ENCODE measurements at places on chromosomes 1 and 21.

DNA sequence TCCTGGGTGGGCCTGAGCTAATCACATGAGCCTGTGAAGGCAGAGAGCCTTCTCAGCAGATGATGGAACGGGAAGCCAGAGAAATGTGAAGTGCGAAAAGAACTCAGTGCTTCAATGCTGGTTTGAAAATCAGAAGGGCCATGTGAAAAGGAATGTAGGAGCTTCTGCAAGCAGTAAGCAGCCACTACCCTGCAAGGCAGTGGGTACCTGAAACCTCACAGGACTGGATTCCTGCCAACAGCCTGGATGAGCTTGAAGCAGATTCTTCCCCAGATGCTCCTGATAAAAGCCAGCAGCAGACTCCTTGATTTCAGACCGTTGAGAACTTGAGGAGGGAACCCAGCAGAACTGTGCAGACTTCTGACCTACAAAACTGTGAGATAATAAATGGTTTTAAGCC, 158.6 kb downstream of the SYT2 start:
- DNase-seq, result no peak

GRCh38 chr1:171420810-171421209, 64.5 kb upstream of the PRRC2C start:
- no peak for DNase-seq

DNA sequence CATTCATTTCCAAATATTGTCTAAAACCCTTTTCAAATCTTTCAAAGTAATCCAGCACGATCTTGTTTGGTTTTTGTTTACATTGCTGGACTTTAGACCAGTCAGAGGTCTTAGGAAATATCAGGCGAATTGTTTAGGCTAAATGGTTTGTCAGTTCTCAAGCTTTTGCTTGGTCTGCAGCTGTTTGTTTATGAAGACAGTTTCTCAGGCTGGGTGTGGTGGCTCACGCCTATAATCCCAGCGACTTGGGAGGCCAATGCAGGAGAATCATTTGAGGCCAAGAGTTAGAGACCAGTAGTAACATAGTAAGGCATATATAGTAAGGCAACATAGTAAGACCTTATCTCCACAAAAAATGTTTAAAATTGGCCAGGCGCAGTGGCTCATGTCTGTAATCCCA, 77.5 kb downstream of the DNTTIP2 start:
- no peak for DNase-seq

GRCh38 chr1:176159993-176160392, 47.1 kb downstream of the COP1 start:
- no peak for DNase-seq

DNA sequence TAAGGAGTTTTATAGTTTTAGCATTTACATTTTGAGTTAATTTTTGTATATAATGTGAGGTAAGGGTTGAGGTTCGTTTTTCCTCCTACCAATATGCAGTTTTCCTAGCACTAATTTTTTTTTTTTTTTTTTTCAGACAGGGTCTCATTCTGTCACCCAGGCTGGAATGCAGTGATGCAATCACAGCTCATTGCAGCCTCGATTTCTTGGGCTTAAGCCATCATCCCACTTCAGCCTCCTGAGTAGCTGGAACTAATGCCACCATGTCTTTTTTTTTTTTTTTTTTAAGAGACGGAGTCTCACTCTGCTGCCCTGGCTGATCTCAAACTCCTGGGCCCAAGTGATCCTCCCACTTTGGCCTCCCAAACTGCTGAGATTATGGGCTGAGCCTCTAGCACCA, 2.5 kb upstream of the UBASH3A start:
- no peak for DNase-seq

DNA sequence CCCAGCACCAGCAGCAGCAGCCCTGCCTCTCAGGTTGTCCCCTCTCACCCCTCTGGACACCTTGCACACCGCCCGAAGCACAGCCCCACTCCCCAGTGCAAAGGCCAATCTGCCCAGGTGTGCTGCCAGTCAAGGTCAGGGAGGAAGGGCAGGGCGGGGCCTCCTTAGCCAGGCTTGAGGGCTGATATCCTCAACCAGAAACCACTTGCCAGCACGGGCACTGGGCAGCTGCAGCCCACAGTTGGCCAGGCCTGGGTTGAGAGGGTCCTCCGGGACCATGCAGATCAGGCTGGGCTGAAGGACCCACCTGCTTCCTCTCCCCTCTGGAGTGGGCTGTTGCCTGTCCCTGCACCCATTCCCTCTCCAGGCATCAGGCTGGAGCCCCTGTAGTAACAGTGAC, 588.3 kb downstream of the NPHP4 start:
- no peak for DNase-seq

GRCh38 chr1:201511941-201512539, 5.1 kb upstream of the CSRP1 start:
- DNase-seq, result peak; percentile 84

DNA sequence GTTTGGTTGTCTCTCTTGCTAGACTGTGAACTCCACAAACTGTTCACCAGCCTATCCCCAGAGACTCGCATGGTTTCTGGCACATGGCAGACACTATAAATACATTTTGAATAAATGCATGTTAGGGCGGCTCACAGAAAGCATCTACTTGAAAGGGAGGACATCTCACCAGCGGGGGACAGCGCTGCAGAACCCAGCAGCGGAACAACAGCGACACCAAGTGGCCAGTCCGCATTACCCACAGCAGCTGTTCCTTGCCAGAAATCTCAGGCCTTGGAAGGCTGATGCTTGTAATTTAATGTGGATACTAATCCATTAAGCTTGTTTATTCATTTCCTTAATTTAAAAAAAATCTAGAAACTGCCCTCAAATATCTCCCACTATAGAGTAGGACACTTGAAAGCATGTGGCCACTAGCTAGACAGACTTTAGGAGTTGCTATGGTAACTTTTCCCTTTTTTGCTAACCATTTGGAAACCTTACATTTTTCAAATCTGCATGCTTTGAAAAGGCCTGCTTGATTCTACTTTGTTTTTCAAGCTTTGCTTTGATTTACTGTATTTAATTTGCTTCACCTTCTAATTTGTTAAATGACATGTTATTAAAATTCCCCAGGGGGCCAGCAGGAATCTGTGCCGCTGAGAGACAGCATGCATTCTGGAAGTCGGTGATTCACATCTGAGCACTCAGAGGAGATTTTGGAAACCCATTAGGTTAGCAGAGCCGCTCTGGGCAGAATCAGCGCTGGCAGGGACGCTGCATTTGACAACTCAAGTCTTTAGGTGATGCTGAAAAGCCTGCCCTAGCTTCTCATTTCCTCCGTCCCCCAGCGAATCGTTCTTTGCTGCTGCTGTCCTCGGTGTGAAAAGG, 63.5 kb upstream of the SSX2IP start:
- DNase-seq, result peak; percentile 86

DNA sequence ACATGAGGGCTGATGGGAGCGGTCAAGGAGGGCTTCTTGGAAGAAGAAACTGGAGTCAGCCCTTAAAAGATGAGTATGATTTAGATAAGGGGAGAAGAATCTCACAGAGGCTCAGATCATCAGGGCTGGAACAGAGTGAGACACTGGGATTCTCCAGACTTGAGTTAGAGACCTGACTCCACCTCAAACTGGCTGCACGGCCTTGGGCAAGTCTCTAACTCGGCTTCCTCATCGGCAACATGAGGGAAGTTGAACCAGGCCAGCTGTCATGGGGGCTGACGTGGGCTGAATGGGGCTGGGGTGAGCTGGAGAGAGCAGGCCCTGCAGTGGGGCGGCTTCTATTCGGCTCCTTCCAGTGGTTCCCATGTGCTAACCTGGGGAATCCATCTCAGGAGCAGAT, 2.5 kb downstream of the C1QC start:
- DNase-seq, result no peak

- DNase-seq, result peak; percentile 2
These were observed 22.7 kb downstream of the UBASH3A start for GRCh38 chr21:42426424-42426823.

DNA sequence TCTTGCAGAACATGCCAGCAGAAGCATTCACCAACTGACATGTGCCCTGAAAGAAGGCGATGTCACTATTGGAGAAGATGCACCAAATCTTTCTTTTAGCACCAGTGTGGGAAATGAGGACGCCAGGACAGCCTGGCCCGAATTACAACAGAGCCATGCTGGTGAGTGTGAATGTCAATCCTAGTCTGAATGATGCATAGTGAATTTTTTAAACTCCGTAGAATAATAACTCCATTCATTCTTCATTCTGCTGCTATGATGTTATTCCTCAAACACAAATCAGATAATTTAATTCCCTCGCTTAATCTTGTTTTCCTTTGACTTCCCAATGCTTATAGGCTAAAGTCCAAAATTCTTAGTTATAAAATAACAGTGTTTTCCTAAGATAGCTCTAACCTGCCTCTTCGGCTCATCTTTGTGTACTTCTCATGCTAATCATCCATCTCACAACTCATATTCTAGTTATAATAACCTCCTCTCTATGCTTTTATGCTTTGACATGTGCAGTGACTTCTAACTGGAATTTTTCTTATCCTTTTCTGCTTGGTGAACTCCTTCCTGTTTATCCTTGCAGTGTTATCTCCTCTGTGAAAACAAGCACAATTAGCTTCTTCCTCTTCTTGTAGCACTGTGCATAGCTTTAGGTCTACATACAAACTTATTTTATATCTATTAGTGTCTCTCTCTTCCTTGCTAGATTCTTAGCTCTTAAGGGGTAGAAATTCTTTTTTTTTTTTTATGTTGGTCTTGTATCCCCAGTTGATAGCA, 14.4 kb downstream of the SDCCAG8 start:
- DNase-seq, result no peak

Data from spleen (tissue), 13 donors.